NT2/D1 (cell line): ENCODE measurements at places on chromosomes 5 and 9.

DNA sequence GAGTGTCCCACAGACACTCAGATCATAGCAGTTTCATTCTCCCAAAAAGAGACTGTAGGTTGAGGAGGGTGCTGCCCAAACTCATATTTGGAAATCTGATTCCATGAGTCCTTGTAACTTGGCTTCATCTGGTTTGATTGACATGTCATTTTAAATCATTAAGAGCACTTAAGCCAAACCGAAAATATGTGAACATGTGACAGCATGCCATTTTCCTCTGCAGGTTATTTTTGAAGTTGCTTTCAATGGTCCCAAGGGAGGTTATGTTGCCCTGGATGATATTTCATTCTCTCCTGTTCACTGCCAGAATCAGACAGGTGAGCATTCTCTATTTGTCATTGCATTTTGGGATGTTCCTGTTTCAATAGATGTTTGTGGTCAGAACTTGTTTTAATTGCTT is 87.6 kb downstream of the MAMDC2 start:
- DNase-seq: no peak

DNA sequence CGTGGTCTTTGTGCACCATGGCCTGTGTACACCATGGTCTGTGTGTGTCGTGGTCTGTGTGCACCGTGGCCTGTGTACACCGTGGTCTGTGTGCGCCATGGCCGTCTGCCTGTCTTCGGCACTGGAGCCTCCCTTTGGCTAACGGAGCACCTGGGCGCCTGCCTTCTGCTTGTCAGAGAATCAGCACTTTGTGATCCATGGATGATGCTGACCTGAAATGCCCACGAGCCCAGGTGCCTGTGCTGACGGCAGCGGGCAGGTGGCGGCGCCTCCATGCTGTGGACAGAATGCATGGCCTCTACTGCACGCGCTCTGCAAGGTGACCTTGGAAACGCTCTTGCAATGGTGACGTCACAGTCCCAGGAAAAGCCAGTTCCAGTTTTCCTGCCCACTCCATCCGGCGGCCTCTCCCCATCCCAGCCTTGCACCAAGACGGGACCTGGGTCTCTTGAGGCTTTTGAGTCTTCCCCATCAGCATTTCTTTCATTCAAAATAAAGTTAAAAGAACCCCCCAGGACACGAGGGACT is 14.6 kb downstream of the LCN9 start:
- no peak for DNase-seq

GRCh38 chr5:68196876-68197275 is 18.7 kb upstream of the PIK3R1 start:
- no peak for DNase-seq

GRCh38 chr9:116506685-116507084 is 180.4 kb upstream of the TRIM32 start:
- no peak for DNase-seq

DNA sequence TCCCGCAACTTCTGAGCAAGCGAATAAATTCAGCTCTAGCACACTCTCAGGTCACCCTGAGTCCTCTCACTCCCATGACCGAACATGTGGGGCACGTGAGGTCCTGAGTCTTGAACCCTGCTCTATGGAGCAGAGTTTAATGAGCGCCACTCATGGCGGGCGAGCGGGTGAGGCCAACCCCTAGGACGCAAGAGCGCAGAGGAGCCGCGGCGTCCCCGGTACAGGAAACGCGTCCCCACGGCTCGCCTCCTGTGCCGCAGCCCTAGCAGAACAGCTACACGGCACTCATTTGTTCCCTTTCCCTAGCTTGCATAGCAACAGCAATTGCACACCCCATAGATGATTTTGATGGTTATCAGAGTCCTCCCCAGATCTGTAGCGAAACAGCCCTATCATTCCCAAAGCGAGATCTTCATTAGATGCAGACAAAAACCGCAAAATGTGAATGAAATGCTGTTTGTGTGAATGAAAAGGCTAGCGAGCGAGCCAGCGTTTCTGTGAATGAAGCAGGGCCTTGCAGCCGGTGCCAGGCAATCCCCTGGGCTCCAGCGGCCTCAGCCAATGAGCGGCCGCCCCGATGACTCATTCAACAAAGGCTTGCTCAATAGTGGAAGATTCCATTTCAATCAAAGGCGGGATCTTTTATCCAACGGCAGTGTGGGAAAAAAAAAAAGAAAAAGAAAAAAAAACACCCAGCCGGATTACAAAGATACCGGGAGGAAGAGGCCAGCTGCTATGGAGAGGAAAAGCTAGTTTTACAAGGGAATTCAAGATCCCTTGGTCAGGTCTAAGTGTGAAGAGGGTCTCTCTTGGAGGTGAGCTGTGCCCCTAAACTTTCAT is 1.5 kb upstream of the SHC3 start:
- peak; percentile 92 for DNase-seq

GRCh38 chr5:59790376-59790775 is 103.2 kb downstream of the PDE4D start:
- no peak for DNase-seq

- DNase-seq: no peak
Observed at GRCh38 chr9:87898151-87898550, 15.5 kb downstream of the SPATA31E1 start.

DNA sequence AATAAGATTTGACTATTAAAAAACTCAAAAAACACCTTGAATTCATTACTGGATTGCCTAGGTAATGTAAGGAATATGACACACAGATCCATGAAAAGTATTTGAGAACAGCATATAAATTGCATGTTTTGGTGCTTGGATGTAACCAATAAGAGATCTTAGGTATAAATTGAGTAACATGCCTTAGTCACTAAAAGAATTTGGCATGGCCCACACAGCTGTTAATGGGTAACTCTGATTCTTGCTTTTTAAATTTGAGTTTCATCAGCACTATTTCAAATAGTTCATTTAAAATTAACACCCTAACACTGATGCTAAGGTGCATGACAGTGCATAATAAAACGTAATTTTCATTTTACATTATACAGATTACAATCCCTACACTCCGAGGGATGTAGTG is 779.3 kb upstream of the WWC1 start:
- no peak for DNase-seq

DNA sequence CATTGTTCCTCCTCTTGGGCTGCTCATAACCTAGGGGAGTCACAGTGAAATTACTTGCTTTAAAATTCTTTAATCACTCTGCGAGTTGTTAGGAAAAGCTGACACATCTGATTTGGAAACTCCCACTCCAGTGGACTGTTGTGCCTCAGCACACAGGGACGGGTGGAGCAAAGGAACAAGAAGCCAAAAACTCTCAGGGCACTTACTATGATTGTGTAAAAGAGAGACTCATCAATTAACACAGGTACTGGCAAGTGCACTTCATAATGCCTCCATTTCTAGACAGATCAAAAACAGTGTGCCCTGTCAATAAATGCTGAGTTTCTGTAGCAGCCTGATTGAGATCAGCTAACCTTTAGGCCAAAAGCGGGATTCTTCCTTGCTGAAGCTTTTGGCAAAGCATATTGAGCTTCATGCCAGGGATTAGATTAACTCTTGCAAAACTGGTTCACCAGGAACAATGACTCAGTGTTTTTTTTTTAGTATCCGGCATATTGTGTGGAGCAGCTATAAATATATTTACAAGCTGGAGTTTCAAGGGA is 55.9 kb downstream of the TMC1 start:
- DNase-seq: no peak

- no peak for DNase-seq
Observed at GRCh38 chr5:168697034-168697720, 118.0 kb upstream of the PANK3 start.

DNA sequence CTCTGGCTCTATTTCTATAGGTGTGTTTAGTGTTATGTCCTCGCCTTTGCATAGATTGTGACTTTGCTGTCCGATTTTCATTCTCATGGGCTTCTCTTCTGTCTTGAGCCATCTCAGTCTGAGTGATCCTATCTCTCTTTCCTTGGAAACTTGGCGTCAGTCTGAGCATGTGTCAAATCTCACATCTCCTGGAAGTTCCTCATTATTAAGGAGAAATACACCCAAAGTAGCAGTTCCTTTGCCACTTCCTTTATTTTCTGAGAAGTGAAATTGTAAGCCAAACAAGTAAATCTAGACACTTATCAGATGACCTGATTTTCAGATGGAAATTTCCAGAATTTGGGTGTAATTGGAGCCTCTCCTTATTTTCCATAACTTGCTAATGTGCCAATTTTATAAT is 126.9 kb upstream of the ANKH start:
- no peak for DNase-seq

DNA sequence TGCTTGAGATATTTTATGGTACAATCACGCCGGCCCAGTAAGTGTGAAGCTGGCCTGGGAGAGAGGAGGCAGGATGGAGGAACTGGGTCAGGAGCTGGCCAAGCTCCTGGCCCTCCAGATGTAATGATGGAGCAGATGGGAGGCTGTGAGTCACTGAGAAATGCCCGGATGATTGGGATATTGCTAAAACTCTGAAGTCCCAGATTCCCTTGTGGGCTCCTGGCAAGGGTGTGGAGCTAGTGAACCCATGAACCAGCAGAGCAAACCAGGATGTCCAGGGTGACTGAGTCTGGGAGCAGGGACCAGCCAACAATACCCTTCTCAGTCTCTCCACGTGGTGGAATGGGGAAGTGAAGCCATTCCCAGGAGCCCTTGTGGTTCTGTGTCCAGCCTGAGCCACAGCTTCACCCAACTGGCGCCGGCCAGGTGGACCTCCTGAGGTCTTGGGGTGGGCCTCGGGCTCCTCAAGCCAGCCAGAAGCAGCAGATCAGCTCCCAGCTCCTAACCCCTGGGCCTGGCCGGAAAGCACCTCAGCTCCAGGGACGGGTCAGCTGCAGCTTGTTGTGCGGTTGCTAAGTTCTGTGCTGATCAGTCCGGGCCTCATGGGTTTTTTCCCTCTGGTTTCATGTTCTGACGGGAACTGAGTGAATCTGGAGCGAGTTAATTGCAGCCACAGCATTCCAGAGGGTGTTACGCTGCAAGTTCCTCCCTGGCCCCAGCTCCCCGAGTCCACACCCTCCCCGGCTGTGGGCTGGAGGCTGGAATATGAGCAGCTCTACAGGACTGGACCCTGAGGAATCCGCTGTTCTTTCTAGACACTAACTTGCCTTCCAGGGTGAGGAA is 37.6 kb downstream of the DUSP1 start:
- no peak for DNase-seq

- no peak for DNase-seq
Observed at GRCh38 chr5:15539951-15540350, 40.0 kb downstream of the FBXL7 start.

DNA sequence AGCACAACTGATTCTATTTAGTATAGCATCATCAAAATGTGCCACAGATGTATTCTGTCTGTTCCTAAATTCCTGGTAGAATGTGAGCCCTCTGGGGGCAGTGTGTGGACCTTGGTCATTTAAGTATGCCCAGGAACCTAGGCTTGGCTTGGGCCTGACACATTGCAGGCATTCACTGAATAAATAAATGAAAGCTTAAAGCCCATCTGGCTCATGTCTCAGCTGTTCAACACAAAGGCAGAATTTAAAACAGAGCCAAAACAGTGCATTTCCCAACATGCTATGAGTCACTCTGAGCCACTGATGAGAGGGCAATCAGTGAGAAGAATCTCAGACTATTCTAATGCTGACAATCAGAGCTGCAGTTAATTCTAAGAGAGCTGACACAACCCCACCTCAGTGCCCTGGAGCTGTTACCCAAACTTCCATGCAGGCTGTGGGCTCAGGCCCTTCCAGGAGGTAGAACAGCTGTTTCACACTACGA is 8.1 kb downstream of the FAM193B start:
- DNase-seq: peak; percentile 52

- no peak for DNase-seq
Observed at GRCh38 chr5:135251093-135251492, 147.9 kb downstream of the MACROH2A1 start.

DNA sequence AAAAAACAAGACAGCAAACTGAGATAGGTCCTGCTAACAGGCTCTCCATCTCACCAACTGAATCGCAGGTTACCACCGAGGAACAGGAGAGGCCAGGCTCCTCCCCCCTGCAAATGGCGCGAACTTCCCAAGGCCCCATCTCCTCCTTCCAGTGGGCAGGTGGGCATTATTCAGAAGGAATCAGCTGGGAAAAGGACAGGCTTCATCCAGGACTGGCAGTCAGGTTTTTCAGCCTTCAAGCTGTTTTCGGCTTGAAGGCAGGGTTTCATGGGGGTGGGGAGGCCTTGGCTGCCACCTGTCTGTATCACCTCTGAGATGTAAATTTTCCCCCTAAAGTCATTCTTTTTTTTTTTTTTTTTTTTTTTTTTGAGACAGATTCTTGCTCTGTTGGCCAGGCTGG is 79.4 kb downstream of the SFXN1 start:
- DNase-seq: no peak

DNA sequence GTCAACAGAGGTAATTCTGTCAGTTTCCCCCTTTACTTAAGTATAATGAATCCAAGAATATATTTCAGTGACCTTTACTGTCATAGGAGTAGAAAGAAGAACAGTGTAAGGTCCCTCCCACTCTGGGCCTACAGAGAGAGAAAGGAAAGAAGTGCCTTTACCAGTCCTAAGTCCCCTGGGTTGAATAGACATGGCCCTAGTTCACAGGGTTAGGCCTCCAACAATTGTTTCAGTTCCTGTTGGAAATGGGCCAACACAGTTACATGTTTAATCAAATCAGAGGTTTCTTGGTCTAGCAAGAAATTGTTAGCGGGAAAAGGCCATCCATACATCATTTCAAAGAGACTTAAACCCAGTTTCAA is 605.6 kb downstream of the MTRR start:
- DNase-seq: no peak

DNA sequence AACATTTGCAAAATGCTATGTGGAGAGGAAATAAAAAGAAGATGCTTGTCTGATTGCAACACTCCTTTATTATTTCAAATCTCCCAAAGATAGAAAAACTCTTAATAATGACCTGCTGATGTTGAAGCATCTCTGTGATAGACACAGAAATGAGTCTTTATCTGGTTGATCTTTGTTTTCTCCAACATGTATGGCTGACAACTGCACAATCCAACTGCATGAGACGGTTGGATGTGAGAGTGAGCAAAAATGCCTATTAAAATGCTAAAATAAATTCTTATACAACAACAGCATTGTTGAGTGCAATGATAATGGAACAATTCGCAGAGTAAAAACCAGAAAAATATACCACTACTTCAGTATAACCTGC is 7.5 kb upstream of the IZUMO3 start:
- DNase-seq: no peak
